ENCODE measurements at places on chromosomes 7 and 10.

GRCh38 chr7:134071355-134072331, 55.5 kb upstream of the LRGUK start:
- no peak for DNase-seq

DNA sequence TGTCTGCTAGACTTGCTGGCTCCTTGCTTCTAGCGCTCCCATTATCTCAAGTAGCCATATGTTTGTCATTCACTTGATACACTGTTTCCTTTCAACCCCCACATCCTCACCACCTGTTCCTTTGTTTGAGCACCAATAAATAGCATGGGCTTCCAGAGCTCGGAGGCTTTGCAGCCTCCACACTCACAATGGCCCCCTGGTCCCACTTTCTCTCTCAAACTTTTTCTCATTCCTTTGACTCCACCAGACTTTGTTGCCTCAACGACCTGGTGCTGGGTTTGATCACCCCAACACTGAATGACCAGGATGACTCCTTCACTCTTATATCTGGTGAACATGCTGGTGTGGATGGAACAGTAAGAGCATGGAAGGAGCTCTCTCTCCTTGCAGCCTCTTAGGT, 114.5 kb upstream of the TRIM24 start:
- no peak for DNase-seq

DNA sequence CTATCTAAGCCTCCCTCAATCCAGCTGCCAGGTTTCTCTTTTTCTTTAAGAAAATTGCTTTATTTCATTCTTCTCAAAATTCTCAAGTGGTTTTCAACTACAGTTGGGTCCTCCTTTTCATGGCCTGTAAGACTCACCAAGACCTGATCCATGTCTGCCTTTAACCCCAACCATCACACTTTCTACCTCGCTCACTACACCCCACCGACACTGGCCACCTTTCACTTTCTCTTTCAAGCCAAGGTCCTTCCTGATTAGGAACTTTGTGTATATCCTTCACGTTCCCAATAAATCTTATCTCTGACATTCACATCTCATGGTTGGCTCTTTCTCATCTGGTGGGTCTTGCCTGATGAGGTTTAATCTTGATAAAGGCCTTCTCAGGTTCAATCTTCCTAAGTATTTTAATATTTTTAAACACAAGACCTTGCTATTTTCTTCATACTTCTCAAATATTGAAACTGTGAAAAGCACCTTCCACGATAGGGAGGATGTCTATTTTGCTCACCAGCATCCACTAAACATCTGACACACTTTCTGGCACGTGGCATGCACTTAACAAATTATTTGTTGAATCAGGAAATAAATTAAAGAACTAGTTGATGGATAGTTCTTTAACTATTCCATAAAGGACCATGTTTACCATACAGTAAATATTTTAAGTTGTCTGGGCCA, 624.8 kb downstream of the GRID1 start:
- DNase-seq: no peak

- no peak for DNase-seq
Observed at GRCh38 chr7:131111081-131111576, 216.5 kb upstream of the MKLN1 start.

DNA sequence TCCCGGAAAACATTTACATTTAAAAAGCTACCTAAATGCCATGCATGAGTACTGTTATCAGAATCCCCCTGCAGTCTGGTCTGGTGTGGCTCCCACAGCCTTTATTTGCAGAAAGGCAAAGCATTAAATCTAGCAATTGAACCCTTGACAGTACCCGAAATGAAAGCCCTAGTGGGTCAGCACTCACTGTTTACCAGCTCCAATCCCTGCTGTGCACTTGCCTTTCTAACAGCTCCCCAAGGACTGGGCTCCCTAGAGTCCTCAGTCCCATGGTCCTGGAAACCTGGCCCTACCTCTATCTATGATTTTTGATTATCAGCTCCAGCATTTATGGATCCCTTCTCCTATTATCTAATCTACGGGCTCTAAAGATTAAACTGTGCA, 1.9 kb upstream of the MACC1 start:
- DNase-seq: no peak

- no peak for DNase-seq
Observed at GRCh38 chr10:89853781-89854191, 152.4 kb downstream of the KIF20B start.

GRCh38 chr7:112649560-112649959, 140.6 kb downstream of the TMEM168 start:
- DNase-seq: no peak

DNA sequence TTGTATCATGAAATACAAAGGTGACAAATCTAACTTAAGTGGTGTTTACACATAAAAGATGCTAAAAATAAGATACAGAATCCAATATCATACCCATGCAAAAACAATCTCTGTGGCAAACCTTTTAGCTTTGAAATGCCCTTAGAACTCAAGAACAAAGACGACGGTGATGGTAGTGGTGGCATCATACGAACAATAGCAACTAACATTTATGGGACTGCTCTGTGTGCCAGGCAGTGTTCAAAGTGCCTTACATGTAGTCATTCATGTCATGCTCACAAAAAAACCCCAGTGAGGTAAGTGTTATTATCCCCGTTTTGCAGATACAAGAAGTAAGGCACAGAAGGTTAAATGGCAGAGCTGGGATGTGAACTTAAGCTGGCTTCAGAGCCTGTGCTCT, 563.9 kb downstream of the PARD3 start:
- DNase-seq: no peak

DNA sequence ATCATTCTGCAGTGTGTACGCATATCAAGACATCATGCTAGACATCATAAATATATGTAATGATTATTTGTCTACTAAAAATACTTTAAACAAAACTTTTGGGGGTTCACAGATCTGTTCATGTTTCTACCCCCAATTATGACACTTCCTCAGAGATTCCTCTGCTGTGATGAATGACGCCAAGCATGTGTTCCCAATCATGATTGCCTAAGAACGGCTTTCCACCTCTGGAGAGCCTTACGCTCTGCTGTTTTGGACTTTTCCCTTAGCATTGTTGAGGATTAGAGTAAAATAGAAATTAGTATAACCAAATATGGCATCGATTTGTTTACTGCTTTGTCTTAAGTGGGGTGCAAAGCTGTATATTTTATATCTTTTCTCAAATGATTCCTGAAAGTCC, 236.3 kb upstream of the IGFBP3 start:
- no peak for DNase-seq

DNA sequence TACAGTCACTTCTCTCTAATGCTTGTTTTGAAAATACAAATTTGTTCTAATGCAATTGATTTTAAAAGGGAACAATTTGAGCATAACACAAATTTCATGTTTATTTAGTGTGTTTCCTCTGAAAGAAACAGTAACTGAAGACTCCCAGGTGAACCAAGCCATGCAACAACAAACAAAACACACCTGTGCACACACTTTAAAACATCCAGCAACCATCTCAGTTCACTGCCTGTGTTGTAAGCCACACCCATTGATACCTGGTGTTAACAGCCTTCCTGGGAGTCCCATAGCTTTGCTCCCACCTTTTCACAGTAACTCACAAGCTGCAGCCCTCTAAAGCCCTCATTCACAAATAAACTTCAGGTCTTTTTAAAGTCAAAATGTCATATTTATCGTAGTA, 89.3 kb downstream of the DOCK4 start:
- DNase-seq: no peak

DNA sequence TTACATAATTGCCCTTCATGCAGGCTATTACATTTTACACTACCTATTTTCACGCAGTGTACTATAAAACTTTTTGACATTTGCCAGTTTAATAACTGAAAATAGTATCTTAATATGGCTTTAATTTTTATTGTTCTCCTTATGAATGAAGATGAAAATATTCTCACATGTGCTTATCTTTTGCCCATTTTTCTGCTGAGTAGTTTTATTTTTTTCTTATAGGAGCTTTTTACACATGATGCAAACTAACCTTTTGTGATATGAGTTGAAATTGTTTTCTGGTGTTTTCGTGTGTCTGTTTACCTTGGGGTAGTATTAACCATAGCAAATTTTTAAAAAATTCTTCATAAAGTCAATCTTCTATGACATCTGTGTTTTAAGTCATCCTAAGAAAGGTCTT, 26.3 kb downstream of the OR9A2 start:
- no peak for DNase-seq

DNA sequence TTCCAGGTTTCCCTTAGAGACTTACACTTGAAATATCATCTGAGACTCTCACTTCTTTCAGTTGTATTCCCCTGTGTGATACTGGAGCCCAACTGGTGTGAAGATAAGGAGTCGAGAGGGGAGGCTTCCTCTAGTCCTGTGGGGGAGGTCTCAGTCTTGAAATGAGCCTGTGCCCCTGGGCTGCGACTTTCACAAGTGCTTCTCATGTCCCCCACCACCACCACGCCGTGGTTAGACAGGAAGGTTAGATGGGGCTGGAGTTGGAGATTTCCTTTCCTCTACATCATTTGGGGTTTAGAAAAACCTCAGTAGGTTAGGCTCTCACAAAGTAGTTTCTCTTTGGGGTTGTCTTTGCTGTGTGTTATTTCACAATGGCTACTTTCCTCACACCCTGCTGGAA, 25.6 kb upstream of the MKX start:
- no peak for DNase-seq

DNA sequence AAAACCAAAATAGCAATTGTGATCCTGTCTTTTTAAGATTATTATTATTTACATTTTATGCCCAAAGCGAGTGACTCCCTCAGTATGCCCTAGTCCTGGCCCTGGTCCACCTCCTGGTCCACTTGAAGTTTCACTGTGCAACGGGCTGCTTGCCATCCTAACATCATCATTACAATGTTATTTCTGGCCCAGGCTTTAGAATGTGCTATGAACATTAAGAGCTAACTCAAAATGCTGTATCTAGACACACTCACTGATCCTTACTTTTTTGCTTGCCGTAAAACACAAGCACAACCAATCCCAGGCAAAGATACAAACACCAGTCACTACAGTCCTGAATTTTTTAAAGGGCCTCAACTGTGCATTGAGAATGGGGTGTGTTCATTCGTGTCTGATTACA, 38.4 kb downstream of the RHOBTB1 start:
- DNase-seq: no peak

DNA sequence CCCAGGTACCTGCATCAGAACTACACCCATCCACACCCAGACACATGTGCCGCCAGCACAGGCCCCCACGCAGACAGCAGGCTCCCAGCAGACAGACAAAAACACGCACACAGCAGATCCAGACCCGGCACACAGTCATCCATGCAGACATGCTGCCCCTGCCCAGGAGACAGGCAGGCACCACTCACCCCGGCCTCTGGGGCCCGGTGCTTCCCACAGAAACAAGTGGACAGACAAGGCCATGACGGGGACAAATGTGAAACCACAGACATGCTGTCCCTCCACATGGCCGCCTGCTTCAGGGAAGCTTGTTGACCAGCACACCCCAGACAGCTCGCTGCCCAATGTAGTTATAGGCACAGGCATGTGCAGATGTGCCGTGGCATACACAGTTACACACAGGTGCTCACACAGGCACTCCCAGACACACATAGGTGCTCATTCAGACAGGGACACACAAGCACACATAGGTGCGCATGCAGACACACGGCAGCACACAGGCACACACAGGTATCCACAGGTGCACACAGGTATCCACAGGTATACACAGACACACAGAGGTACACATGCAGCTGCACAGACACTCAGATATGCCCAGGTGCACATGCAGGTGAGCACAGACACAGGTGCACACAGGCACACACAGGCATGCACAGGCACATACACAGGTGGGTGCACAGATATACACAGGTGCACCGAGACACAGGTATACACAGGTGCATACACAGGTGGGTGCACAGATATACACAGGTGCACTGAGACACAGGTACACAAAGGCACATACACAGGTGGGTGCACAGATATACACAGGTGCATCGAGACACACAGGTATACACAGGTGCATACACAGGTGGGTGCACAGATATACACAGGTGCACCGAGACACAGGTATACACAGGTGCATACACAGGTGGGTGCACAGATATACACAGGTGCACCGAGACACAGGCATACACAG, 10.5 kb upstream of the SCART1 start:
- DNase-seq: no peak

DNA sequence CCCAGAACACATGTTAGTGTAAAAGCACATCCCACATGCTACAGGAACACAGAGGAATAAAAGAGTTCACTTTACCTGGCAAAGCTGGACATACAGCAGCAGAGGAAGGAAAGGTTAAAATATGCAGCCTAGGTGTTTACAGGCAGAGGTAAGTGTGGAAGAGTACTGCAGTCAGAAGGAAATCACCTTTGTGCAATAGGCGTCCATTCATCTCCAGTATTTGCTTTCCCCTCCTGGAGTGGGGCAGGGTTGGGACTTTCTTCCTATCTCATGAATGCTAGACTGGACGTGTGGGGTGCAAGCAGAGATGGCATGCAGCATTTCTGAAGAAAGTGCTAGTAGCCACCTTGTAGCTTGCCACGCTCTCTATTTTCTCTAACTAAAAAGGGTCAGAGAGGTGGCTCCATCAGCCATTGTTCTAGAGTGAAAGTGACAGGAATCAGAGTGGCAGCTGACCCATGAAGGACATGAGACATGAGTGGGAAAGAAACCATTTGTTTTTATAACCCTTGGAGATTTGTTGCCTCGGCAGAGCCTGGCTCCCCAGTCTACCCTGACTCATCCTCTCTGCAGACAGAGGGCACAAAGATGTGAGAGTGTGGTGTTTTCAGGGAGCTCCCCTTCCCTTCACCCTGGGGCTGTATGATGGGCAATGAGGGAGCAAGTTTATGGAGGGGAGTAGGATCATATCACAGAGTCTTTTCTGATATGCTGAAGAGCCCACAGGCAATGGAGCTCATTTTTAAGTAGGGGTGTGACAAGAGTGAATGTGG, 101.2 kb upstream of the SEC61G start:
- no peak for DNase-seq

DNA sequence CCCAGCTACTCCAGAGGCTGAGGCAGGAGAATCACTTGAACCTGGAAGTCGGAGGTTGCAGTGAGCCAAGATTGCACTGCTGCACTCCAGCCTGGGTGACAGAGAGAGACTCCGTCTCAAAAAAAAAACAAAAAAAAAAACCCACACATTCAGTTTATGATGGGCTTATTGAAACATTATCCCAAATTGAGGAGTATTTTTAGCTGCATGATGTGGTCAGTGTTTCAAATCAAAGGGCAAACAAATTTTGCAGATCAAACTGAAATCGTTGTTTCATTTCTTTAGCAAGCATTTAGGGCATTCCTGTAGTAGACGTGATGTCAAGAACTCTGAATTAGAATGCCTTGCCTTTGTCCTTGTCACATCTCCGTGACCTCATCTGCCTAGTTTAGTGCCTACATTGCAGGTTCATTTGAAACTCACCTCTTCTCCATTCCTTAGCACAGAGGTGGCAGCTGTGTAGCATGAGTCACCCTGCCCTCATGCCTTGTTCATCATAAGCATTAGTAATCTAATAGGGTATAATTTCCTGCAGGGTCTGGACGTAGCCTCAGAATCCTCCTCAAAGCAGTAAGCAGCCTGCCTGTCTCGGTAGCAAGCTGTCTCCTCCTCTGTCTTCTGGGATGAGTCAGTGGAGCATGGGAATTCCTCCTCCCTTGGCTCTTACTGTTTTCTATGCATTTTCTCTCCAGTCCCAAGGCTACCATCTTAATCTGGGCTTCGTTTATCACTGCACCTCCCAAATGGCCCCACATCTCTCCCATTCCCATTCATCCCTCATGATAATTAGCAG, 73.8 kb downstream of the CUL1 start:
- no peak for DNase-seq

GRCh38 chr7:77727527-77727926, 31.3 kb downstream of the RSBN1L start:
- DNase-seq: no peak
